ENCODE measurements at places on chromosomes 16 and 17.

- peak; percentile 98 for DNase-seq
Measured at GRCh38 chr16:88811769-88812512, at the start of gene APRT. Gene APRT, minus strand, starts transcription at chr16:88811928. Its CDS starts 29 bp downstream, at chr16:88811899.

GRCh38 chr16:29815032-29815721, 775 bp upstream of the PAGR1 start:
- peak; percentile 72 for DNase-seq

GRCh38 chr16:85970738-85971137, 71.8 kb downstream of the IRF8 start:
- no peak for DNase-seq

GRCh38 chr17:4185656-4186055, 42.7 kb downstream of the CYB5D2 start:
- DNase-seq = no peak

DNA sequence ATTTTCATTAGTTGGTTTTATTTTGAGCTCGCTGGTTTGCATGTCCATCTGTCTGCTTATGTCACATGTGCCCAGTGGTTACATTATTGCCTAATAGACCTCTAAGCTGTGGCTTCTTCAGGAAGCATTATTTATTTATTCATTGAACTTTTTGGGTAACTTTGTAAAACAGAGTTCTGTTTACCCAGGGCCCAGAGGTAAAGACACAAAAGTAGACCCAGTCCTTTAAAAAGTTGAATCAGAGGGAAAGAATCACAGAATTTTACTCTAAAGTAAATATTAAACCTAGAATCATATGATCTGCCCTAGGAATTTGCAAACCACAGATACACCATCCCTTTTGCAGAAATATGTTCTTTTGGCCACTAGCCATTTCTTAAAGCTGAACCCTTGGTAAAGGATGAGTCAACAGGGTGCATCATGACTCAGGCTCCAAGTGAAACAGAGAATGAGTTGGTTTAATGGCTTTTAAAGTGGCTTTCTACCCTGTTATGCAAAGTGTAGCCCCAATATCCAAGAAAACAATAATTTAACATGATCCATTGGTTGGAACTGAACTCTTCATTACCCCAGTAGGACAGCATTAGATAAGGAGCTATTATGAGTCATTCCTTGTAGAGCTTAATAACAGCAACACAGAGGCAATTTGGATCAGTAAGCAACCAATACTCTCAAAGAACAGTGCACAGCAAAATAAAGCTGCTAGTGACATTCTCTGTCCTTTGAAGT, 236.3 kb downstream of the KCNJ2 start:
- DNase-seq = no peak

GRCh38 chr16:84194018-84194417, 3.1 kb downstream of the ADAD2 start:
- peak; percentile 26 for DNase-seq

GRCh38 chr16:17970157-17970765, 366.3 kb downstream of the NPIPA8 start:
- DNase-seq = no peak

DNA sequence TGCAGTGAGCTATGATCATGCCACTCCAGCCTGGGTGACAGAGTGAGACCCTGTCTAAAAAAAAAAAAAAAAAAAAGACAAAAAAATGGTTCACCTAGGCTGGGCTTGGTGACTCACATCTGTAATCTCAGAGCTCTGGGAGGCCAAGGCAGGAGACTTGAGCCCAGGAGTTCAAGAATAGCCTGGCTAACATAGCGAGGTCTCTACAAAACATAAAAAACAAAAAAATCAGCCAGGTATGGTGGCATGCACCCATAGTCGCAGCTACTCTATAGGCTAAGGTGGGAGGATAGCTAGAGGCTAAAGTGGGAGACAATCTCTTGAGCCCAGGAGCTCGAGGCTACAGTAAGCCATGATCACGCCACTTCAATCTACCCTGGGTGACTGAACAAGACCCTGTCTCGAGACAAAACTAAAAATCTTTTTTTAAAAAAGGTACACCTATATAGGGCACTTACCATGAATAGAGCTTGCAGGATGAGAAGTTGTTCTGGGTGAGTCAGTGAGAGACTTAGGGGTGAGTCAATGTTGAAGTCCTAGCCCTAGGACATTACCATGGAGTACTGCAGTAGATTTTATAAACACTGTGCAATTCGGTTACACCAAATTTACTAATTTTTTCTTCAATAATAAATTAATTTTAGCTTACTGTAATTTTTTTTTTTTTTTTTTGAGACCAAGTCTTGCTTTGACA, 19.0 kb downstream of the USP32 start:
- DNase-seq = no peak

DNA sequence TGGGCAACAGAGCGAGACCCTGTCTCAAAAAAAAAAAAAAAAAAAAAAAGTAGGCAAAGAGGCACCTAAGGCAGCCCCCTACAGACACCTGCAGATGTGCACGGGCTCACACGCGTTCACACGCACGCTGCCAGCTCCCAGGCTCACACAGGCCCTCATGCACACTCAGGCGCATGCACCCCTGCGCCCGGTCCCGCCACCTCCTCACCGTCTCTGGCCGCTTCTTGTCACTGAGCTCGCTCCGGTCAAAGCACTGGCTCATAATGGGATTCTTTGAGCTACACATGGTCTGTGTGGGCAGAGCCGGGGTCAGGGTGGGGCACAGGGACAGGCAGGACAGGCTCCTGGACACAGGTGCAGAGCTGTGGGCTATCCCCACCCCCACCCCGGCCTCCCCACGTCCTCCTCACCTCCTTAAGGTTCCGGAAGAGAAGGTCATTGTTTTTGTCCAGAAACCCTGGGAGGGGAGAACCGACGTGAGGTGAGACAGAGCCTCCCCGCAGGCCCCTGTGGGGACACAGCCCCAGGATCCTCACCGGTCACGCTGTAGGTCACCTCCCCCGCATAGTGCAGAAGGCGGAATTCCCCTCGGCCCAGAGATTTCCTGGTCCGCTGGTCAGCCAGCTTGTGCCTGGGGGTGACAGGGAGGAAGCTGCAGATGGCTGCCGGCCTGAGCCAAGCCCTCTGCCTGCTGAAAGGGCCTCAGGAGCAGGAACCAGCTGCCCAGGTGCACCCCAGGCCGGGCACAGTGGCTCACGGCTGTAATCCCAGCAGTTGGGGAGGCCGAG, 17.9 kb downstream of the MYO1C start:
- DNase-seq = no peak

- no peak for DNase-seq
Measured at GRCh38 chr17:45338023-45338781, 21.4 kb upstream of the MAP3K14 start.

DNA sequence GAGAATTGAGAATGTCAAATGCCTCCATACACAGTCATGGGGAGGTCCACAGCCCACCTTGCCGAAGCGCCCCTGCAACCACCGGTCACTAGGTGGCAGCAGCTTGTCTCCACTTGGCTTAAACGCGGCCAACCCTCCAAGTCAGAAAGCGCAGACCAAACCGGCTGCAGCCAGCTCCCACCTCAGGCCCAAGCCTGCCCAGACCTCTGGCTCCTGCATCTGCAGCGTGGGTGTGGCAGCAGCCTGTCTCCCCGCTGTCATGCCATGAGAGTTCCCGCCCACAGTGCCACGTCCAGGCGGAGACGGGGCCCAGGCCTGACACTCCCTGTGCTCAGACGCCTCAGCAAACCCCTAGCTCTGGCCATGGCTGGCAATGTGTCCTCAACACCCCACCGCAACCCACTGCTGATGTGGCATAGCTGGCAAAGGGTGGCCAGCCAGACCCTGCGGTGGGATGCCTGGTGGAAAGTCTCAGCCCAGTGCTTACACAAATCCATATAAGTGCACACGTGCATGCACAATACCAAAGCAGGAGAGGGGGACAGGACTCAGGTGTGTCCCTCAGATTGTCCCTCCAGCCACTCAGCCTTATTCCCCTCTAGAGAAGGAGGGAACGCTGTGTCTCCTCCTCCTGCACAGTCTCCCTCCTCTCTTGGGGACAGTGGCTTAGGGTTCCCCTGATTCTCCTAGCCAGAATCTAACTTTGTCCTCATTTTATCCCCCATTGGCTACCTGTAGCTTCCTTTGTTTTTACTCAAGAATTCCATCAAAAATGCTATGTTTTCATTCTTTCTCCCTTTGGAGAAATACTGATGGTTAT, 10.9 kb downstream of the COPZ2 start:
- peak; percentile 84 for DNase-seq

DNA sequence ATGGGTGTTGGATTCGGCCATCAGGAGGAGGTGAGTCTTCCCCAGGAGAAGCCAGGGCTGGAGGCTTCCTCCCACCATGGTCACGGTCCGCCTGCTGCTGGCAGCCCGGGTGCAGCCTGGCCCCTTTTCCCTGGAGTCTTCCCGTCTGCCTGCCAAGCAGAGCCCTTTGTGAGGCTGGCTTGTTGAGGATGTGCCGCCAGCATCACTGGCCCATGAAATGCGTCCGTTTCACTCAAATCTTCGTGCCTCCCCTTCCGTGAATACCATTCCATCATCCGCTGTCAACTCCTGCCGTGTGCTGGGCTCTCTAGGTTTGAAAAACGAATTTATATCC, 9.6 kb downstream of the VPS4A start:
- no peak for DNase-seq

GRCh38 chr16:11871193-11871592, 19.9 kb upstream of the RSL1D1 start:
- no peak for DNase-seq

- no peak for DNase-seq
Measured at GRCh38 chr16:75423723-75424104, 9.6 kb downstream of the CFDP1 start.

DNA sequence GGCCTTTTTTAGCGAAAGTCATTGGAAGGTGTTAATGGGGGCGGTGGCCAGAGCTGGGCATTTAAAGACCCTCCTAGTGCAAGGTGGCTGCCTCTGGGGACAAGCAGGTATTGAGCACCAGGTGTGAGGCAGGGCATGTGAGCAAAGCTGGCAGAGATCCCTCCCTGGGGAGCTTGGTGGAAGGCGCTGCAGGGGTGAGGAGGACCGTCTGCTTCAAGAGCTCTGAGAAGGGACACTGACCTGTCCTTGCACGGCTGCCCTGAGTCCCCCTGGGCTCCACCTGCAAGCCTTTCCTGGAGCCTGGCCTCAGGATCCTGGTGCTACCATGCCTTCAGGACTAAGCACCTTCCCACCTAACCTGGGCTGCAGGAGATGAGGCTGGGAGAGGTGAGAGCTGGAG, 127.0 kb upstream of the CIBAR2 start:
- no peak for DNase-seq

Measured in activated CD4-positive, alpha-beta T cell treated with anti-CD3 and anti-CD28 coated beads for 48 hours (primary cell).